ENCODE measurements at places on chromosomes 6 and 20. TPM values are rescaled to one million over a fixed set of nuclear protein-coding genes. Genes with fewer than 3 reads are reported as not detected.

DNA sequence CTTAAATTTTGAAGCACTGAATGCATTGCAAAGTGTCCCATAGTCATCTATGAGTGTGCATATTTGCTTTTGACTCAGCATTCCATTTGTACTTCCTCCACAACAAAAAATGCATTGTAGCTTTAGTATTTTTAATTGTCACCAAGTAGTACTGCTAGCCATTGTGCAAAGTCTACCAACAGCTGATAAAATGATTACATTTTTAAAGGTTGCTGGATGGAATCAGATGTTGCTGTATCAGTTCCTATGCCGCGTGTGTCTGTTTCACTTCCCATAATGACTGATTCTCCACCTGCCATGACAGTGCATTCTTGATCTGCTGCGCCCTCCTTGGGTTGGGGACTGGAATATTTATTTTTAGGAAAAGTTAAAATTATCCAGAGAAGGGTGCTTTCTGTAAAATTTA lies 41.2 kb downstream of the SLX4IP start:
- DNase-seq, result no peak

DNA sequence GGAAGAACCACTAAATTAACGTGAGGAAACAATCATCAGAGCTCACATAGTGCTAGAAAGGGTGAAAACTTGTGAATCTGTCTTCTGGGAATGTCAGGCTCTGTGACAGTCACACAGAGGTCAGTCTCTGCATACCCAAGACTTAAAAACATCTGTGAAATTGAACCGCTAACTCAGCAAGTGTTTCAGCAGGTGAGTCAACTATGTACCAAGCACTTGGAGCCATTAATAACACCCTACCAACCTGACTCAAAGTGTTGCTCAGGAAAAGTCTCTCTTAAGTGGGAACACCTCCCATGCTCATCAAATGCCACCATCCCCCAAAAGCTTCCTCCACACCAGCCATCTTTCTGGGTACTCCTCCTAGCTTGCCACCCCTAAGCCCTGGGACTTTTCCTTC lies 92.3 kb upstream of the CARMIL1 start:
- no peak for DNase-seq

DNA sequence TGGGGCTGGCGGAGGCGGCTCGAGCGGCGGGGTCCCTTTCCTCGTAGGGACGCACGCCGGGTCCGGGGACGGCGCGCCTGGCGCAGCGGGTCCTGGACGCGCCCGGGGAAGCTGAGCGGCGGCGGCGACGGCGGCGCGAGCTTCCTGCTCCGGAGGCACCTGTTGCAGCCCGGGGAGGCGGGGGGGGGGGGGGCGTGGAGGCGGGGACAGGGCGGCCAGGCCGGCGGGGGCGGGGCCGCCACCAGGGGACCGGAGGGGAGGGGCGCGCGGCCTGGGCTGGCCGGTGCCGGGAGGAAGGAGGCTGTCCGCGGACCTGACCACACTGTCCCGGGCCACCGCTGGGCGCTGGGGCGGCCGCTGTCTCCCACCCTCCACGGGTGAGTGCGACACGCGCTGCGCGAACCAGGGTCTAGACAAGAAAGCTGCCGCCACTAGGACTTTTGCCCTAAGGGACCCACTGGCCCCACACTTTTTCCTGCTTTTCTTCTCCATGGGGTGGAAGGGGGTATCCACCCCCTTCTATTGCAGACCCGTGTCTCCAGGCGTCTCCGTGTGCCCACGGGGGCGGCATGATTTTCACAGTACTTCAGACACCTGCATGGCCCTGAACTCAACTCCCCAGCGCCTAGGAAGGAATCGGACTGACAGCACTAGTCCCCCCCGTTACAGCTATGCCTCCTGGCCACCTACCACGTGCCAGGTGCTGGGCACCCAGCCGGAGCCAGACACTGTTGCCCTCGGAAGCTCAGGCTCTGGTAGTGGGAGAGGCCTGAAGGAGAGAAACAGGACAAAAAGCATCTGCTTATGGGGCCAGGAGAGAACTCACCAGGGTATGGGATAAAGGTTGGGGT lies at the start of gene NFATC2:
TSS of gene NFATC2 (minus strand) at position 149 of the 851 bp plus-strand sequence. CDS start 220 bp downstream, outside the sequence.
- peak; percentile 53 for DNase-seq

- DNase-seq, result no peak
Measured at GRCh38 chr6:13504611-13505344, 17.4 kb upstream of the GFOD1 start.

DNA sequence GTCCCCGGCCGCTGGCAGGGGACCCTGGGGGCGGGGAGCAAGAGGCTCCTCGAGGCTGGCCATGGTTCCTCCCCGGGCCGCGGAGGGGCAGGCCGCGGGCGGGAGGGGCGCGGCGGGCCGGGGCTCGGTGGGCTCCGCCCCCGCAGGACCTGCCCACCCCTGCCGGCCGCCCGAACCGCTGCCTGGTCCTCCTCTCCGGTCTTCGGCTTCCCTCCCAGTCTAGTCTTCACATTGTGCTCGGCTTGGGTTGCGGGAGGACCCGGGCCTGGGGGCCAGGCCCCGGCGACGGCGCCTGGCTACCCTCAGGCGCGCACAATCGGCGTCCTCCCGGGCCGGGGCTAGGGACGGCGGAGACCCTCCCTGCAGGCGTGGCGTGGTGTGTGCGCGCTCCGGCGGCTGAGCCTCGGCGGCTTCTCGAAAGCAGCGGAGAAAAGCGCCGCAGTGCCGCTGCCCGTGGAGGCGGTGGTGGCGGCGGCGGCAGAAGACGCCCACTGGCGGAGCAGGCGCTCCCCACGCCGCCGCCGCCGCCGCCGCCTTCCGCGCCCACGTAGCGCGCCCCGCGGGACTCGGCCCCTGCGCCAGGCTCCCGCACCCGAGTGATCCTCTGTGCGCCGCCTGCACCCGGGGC lies at the start of gene PDE10A:
TSS of gene PDE10A (minus strand) at position 493 of the 628 bp plus-strand sequence. CDS start at position 63, 430 bp downstream.
- no peak for DNase-seq

GRCh38 chr6:31308845-31309175 lies 36.9 kb upstream of the HLA-C start:
- DNase-seq, result no peak

- DNase-seq, result no peak
Measured at GRCh38 chr20:9270831-9271230, 201.9 kb downstream of the PLCB4 start.

DNA sequence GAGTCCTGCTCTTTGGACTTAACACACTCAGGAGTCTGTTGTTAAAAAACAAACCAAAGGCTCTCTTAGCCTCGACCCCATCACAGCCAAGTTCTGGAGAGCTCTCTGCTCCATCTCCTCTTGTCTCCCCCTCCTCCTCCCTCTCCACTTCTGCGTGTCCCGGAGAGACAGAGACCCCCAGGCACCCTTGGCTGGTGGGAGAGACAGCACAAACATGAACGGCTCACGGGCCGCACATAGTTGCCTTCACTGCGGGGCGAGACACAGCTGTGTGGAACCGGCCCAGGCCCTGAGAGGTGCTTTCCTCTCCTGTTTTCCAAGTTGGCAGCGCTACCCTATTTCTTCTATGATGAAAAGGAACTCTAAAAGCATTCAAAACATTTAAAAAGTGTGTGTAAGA lies 23.3 kb upstream of the MYT1 start:
- no peak for DNase-seq

- no peak for DNase-seq
Measured at GRCh38 chr6:152154559-152155356, 347.3 kb downstream of the ESR1 start.

The OXT gene
- not detected for total RNA-seq

The LY6G5C gene
- 3.2 TPM for total RNA-seq

The B3GALT4 gene
- total RNA-seq, result 1.8 TPM
